ENCODE measurements at places on chromosomes 3 and 15.
A peak's percentile ranks its signal among the peaks of the same experiment; 100 is the strongest.

- DNase-seq, result no peak
These were observed 35.6 kb upstream of the PPP4R2 start for GRCh38 chr3:72960812-72961518.

GRCh38 chr15:54803134-54803808, 393.5 kb downstream of the RSL24D1 start:
- peak; percentile 10 for DNase-seq

DNA sequence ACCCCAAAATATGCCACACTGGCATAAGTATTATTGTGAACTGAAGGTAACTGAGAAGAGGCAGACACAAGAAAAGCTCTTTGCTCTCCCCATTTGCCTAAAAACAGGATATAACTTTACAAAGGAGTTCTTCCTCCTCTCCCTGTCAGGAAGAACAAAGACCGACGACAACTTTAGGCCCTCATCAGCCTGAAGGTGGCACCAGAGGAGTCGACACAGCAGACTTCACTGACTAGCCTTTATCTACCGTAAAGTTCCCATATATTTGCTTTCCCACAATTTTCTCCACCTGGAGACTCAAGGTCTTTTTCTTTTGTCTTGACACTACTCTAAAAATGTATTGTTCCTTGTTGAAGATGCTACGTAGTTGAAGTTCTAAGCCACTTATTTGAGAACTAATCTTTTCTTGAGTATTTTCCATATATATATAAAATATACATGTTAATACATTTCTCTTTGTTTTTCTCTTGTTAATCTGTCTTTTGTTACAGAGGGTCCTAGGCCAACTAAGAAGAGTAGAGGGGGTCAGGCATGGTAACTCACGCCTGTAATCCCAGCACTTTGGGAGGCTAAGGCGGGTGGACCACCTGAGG, 16.2 kb upstream of the XIRP1 start:
- DNase-seq, result peak; percentile 58

GRCh38 chr3:110928016-110928662, 143.5 kb upstream of the NECTIN3 start:
- DNase-seq, result no peak

GRCh38 chr3:160765211-160765610, 9.2 kb downstream of the PPM1L start:
- DNase-seq, result no peak

- DNase-seq, result no peak
These were observed 71.2 kb downstream of the RORA start for GRCh38 chr15:61157933-61158332.

- peak; percentile 53 for DNase-seq
These were observed 4.0 kb downstream of the RAB11A start for GRCh38 chr15:65873256-65873655.

DNA sequence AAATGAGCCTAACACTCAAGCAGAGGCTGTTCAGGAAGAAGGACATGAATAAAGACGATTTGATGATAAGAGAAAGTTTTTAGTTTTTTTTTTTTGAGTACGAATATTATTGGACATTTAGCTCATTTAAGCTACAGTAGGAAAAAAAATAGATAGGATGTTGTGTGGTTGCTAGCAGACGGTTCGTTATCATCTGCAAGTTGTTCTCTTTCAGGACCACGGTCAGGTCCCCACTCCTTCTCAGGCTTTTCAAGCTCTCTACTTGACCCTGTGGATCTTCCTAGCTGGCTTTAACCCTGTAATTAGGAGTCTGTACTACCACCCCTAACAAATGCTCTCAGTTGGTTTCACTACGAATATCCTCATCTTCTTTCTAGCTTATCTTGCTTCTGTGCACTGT, 1.1 kb downstream of the KCNH8 start:
- peak; percentile 37 for DNase-seq

DNA sequence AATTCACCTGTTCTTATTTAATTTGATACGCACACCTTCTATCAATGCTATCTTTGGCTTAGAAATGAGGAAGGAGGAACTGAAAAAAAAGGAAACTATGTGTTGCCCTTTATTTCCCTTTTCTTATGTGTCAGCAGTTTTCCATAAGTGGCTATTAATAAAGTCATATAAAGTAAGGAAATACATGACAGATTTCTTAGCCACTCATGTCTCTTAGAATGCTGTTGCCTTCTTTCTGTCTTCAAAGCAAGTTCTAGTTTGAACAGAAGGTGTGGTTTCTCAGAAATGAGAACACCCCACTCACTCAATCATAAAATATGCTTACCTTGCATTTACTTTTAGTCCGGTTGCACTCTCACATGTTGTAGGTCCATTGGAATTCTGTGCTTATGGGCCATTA, 640.5 kb upstream of the GRM7 start:
- no peak for DNase-seq

GRCh38 chr15:56894601-56895000, 23.8 kb upstream of the TCF12 start:
- DNase-seq, result no peak

- DNase-seq, result no peak
These were observed 15.1 kb upstream of the RBP1 start for GRCh38 chr3:139554628-139555027.

- DNase-seq, result no peak
These were observed 8.6 kb downstream of the MAPKAPK3 start for GRCh38 chr3:50625231-50626182.

DNA sequence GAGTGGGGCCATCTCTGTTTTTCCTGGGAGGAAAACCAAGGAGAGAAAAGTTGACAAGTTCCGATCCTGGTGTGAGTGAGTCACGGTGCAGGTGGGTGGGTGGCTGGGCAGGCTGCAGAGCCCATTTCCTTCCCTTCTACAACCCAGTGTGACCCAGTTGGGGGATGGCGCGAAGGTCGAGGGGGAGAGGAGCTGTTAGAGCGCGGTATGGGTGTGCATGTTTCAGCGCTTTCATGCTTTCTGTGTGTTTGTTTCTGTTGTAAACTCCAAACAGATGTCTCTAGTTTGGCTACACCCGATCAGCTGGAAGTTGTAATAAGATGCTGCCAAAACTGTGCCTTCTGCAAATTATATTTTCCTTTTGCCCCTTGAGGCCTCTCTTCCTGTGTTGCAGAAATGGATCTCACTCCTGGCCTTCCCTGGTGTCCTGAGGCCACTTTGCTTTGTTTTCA, 3.8 kb downstream of the FAM43A start:
- no peak for DNase-seq

DNA sequence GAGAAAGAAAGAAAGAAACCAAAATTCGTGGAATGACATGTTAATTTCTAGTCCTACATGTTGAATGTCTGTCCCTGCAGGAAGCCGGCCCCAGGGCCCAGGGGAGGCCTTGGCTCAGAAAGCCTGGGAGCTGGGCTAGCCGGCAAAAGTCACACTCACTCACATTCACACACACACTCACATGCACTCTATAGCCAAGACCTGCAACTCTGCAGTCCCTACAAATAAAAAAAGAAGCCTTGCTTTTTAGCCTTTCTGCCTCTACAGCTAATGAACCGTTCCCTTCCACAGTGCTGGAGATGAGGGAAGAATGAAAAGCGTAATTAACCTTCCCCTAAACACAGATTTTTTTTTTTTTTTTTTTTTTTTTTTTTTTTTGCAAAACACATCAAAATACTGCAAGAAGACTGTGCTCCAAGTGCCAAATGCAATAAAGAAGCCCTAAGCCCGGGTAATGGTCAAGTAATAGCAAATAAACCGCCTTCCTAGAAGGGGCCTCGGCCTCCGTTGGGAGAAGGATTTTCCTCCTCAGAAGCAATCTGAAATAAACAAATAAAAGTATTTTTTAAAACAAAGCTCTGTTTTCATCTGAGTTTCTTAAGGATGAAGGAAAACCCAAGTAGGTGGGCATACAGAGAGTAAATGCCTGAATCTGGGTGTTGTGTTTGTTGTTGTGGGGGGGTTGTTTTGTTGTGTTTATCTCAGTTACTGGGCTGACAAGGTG, 4.3 kb downstream of the MECOM start:
- peak; percentile 34 for DNase-seq

GRCh38 chr3:194440756-194441155, 41.7 kb upstream of the GP5 start:
- DNase-seq, result no peak

GRCh38 chr3:131114256-131114655, 87.6 kb downstream of the NEK11 start:
- no peak for DNase-seq
